ENCODE measurements at places on chromosomes 2 and 18.

GRCh38 chr18:24212939-24213338 is 74.1 kb downstream of the CABYR start:
- DNase-seq, result no peak

DNA sequence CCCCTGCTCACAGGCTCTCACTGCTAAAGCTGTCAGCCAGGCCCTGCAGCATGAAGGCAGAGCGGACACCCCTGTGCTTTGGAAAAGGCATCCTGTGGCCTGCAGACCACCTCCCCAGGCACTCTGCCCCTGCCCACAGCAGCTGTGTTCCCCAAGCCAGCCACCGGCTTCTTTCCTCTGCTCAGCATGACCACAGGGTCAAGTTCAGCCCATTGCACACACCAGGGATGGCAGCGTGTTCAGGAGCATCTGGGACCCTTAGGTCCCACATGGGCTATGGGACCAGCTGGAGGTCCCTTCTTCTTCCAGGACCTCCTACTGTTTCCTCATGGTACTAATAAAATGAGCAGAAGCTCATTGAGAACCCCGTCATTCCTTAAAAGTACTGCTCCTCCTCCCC is 118.4 kb upstream of the ACAA2 start:
- no peak for DNase-seq

GRCh38 chr2:192072261-192072660 is 122.5 kb downstream of the TMEFF2 start:
- no peak for DNase-seq

DNA sequence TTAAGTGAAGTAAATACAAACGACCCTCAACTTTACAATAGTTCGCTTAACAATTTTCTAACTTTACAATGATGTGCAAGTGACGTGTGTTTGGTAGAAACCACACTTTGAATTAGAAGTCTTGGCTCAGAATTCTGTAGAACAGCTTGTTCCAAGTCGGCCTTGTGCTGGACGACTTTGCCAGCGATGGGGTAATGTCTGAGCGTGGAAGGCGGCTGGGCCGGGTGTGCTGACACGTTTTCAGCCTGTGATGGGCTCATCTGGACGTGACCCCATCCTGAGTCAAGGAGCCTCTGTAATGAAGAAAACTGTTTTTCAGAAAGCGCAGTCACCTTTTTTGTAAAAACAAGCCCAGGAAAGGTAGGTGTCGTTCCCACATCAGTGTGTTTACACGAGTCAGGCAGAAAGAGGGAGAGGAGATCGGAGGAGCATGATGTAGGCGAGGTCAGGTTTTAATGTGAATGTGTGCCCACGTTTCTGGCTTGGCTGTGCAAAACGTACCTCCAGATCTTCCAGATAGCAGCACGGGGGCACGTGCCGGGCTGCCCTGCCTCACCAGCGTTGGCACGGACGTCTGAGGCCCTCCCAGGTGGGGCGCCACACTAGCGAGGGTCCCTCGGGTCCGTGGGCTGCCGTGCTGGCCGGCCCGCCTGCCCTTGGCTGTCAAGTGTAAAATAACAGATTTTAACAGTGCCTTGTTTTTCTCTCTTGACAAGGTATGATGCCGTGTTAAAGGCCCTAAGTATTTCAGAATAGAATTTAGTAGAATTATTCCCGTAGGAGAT is 54.6 kb downstream of the CTDP1 start:
- DNase-seq, result no peak

DNA sequence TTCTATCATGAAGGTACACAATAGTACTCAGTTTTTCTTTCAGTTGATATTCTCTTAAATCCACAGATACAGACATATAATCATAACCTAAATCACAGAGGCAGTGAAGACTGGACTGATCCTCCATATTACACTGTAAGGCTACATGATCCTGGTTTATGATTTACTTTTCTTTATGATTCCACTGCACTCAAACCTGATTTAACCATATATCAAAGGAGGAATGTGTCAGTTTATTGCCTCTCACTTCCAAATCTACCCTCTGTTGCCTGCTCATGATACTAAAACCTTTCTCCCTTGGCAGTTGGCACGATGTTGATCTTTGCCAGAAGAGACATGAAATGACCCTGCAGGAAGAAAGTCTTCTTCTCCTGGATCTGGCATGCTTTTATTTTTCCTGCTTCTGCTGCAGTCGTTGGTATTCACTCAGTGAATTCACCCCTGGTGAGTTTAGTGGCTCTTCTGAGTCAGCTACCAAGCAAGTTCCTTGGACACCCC is 426.4 kb downstream of the MBD2 start:
- DNase-seq, result no peak

DNA sequence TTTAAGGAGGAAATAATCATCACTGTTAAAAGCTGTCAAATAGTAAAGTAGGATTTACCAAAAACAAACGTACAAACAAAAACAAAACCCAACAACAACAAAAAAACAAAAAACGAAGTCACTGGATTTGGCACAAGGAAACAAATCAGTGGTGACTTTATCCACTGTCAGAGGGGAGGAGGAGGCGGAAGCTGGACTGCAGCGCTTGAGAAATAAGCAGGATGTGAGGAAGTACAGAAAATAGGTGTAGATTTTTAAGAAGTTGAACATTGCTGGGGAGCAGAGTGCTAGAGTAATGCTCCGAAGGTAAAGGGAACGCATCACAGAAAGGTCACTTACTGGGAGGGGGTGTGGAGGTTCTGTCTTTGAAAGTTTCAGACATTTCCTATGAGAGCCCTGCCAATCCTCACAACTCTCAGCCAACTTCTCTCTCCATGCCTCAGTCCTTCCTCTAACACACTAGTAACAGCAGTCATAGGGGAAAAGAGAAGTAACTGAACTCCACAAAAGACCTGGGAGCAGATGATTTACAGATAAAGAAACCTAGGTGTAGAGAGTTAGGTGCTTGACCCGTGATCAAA is 220.2 kb upstream of the SMAD7 start:
- DNase-seq, result no peak

DNA sequence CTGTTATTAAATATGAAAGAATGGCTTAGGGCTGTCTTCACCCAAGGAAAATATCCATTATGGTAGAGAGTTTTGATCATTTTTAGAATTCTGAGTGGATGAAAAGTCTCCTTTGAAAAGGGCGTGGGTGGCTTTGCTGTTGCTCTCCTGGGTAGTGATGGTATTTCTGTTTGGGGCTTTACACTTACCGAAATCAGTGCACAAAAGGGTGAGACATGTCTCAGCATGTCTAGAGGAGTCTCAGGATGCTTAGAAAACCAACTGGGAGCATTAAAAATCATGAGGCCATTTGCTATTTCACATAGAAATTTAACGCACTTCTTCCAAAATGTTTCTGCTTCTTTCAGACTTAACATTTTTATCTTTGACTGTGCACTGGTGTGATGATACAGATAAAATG is 49.6 kb downstream of the ZCCHC2 start:
- no peak for DNase-seq

DNA sequence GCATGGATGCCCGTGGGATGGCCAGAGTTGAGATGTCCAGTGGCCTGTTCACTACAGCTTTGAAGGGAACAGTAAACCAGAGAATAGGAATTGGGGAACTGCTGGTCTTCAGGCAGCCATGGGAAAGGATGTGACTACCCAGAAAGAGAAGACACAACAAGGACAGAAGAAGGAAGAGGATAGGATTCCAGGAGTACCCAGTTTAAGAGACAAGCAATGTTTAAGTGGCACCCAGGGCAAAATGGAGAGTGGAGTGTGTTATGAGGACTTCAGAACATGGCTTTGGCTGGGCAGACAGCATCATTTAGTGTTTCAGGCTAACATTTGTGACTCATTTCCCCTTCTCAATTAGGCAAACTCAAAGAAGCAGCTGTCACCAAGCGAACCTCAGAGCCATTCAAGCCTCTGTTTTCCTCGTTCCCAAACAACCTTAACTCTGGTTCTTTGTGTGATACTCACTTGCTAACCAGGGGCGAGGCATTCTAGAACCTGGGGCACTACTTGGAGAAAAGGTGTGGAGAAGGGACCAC is 4.0 kb upstream of the FAM124B start:
- DNase-seq, result no peak

All from stimulated activated CD8-positive, alpha-beta memory T cell treated with anti-CD3 and anti-CD28 coated beads, Interleukin-7, amount 100 ng/mL, for 1 hour (primary cell).